ENCODE measurements at places on chromosomes 2 and 18.

GRCh38 chr2:231185050-231185725 lies 13.2 kb upstream of the ARMC9 start:
- peak; percentile 56 for DNase-seq
- no peaks in the 10 kb centered on the region for H3K36me3 ChIP-seq
- H3K4me3 ChIP-seq: no peak overlapping the region
- no peaks in the 10 kb centered on the region for H3K27me3 ChIP-seq
- H3K4me1 ChIP-seq: peaks cover 46% of the 10 kb centered on the region

DNA sequence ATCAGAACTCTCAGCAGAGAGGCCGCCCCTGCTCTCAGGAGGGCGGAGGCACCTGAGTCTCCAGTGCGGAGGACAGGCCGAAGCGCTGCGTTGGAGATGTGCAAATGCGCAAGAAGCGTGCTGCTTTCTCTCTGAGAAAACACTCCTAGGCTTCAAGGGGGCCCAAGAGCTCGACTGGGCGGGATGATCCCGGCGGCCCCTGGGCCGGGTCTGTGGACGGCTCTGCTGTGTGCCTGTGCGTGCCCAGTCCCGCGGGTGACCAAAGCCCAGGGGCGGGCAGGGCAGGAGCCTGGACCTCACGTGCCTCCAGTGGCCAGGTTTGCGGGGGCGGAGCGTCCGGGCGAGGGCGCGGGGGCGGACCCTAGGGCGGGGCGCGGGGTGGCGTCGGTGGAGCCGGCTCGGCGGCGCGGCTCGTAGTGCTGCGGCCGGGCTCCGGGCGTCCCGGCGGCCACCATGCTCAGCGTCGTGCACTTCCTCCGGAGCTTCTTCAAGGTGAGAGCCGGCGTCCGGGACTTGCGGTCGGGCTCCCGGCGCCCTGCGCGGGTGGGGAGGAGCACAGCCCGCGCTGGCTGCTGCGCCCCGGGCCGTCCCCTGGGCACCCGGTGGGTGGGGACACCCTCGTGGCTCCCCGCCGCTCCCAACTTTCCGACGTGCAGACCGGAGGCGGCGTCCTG lies at the start of gene ARHGEF4:
Gene ARHGEF4 (plus strand): TSS at position 414 of the 674 bp plus-strand sequence. CDS start 40 bp downstream, at position 454.
- H3K4me1 ChIP-seq: no peaks in the 10 kb centered on the region
- no peak within 1 kb of the TSS for H3K4me3 ChIP-seq
- no peaks in the 10 kb centered on the region for H3K36me3 ChIP-seq
- peaks cover 23% of the 10 kb centered on the region for H3K27me3 ChIP-seq

DNA sequence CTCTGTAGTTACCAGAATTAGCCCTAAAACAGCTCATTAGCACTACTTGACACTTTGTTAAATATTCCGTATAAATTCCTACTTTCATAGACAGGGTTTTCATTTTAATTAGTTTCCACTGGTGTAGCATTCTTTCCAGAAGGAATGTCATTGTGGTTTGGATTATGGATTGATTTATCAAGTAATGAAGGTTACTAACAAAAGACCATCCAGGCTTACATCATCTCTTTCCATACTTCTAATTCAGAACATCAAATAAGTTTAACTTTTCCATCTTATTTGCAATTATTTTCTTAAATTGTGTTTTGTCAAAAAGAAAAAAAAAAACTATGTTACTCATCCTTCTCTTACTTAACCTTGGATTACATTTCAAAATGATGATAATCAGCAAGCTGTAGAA lies 231.8 kb upstream of the SPOPL start:
- no peaks in the 10 kb centered on the region for H3K27me3 ChIP-seq
- H3K4me1 ChIP-seq: peaks cover 28% of the 10 kb centered on the region
- H3K27ac ChIP-seq: no peak overlapping the region
- H3K36me3 ChIP-seq: no peaks in the 10 kb centered on the region
- H3K4me3 ChIP-seq: no peak overlapping the region
- DNase-seq: no peak

DNA sequence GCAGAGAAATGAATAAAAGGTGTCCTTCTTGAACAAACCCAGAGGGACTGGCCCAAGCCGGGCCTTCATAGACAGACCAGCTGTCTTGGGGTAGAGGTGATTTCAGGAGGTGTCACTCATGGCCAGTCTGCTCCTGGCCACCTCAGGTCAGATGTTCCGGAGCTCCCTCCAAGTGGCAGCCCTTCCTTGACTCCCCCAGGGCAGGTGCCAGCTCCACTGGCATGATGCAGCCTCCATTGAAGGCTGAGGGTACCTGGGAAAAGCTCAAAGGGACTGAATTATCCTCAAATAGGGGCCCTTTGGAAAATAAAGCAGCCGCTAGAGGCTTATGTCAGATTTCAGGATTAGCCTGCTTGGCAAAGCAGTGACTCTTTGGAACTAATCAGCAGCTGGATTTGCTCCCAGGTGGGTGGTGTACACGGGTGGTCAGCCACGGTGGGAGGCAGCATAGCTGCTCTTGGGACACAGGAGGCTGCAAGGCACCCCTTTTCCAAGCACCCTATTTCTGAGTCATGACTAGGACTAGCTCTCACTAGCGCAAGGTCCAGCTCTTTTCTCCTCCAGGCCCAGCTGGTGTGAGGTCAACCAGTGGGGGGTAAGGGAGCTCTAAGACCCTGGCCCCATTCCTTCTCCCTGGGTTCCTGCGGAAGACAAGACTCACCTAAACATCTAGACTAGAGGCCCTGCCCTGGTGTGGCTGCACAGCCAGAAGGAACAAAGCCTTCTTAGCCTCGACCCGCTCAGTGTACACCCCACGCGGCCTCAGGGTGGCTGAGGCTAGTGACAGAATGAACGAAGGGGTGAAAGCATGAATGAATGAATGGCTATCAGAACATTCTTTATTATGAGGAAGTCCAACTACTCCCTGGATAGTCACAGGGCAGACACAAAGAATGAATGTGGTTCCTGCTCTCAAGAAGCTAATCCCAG lies 29.3 kb downstream of the HS1BP3 start:
- no peaks in the 10 kb centered on the region for H3K36me3 ChIP-seq
- H3K4me3 ChIP-seq: no peak overlapping the region
- H3K27me3 ChIP-seq: no peaks in the 10 kb centered on the region
- no peak overlapping the region for H3K27ac ChIP-seq
- peaks cover 17% of the 10 kb centered on the region for H3K4me1 ChIP-seq

DNA sequence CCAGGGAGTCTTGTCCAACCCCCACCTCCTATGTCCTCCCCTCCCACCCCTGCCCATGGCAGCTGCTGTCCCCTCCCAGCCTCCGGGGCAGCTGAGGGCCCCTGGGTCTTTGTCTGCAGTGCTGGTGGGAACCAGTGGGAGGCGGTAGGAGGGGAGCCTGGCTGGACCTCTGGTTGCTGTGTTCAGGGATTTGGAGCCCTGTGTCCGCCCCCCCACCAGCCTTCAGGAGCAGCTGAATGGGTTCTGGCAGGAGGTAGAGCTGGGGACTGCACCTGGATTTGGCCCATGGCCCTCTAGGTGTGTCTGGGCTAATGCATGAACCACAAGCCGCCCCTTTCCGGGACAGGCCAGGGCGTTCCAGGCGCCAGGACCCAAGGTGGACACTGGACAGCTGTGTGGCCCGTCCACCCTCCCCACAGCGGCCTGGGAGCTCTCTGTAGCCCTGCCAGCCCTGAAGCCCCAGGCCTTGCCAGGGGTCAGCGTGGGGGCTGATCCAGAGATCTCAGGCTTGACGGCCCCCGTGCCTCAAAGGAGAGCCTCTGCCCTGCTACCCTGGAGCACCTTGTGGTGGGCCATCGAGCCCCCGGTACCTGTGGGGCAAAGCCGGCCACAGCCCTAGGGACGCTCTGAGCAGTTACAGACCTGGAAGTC lies 25.4 kb downstream of the GPC1 start:
- H3K27me3 ChIP-seq: peaks cover 6% of the 10 kb centered on the region
- no peak overlapping the region for H3K27ac ChIP-seq
- H3K4me1 ChIP-seq: no peaks in the 10 kb centered on the region
- no peaks in the 10 kb centered on the region for H3K36me3 ChIP-seq
- no peak for DNase-seq

DNA sequence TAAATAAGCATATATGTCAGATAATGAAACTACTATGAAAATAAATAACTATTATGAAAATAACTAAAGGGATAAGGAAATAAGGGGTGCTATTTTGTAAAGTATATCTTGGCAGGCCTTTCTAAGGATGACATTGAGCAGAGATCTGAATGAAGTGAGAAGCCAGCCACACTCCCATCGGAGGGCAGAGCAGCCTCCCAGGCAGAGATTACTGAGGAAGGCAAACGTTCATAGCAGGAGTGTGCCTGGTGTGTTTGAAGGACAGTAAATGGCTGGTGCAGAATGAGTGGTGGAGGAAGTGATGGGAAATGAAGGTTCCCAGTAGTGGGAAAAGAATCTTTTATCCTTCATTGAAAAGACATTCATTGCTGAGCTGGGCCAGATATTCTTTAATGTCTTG lies 62.5 kb downstream of the SPHKAP start:
- no peaks in the 10 kb centered on the region for H3K4me1 ChIP-seq
- no peaks in the 10 kb centered on the region for H3K27me3 ChIP-seq
- H3K27ac ChIP-seq: no peak overlapping the region
- H3K36me3 ChIP-seq: no peaks in the 10 kb centered on the region
- H3K4me3 ChIP-seq: no peak overlapping the region

DNA sequence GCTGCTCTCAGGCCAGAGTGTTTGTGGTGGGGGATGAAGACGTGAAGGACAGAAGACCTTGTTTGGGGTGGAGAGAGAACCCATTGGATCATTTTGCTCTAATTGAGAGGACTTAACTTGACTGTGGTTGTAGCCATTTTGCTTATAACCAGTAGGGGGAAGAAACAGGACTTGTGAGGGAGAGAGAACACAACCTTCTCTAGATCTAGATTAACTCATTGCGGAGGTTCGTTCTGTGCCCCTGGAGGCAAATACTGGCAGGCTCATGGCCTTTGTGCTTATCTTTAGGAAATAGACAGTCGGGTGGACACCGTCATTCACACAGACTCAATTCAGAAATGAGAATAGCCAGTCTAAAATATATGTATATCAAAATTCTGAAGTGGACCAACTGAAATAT lies 147.0 kb upstream of the LHCGR start:
- H3K4me1 ChIP-seq: no peaks in the 10 kb centered on the region
- no peaks in the 10 kb centered on the region for H3K27me3 ChIP-seq

GRCh38 chr2:29050591-29050990 lies 23.7 kb downstream of the PCARE start:
- no peak for DNase-seq
- no peaks in the 10 kb centered on the region for H3K27me3 ChIP-seq
- H3K4me3 ChIP-seq: no peak overlapping the region

- H3K36me3 ChIP-seq: no peaks in the 10 kb centered on the region
- no peak for DNase-seq
- H3K4me1 ChIP-seq: no peaks in the 10 kb centered on the region
- H3K27me3 ChIP-seq: no peaks in the 10 kb centered on the region
- H3K27ac ChIP-seq: no peak overlapping the region
- H3K4me3 ChIP-seq: no peak overlapping the region
Observed at GRCh38 chr2:142615876-142616275, 261.6 kb upstream of the KYNU start.

DNA sequence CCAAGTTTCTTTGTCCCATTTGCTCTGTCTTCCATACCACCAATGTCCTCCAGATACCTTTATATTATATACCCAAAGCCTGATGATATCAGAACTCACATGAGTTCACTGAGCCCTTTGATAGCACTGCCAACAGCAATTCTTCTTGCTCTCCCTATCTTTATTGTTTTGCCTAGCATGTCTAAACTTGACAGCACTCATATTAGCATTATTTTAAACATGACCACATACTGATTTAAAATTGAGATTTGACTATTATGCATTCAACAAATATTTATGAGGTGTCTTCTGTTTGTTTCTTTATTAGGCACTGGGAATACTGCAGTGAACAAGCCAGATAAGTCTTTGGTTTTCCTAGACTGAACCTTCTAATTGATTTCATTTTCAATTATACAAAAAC lies 587.3 kb upstream of the GCFC2 start:
- H3K27me3 ChIP-seq: no peaks in the 10 kb centered on the region
- no peak overlapping the region for H3K4me3 ChIP-seq
- H3K36me3 ChIP-seq: no peaks in the 10 kb centered on the region
- DNase-seq: no peak

DNA sequence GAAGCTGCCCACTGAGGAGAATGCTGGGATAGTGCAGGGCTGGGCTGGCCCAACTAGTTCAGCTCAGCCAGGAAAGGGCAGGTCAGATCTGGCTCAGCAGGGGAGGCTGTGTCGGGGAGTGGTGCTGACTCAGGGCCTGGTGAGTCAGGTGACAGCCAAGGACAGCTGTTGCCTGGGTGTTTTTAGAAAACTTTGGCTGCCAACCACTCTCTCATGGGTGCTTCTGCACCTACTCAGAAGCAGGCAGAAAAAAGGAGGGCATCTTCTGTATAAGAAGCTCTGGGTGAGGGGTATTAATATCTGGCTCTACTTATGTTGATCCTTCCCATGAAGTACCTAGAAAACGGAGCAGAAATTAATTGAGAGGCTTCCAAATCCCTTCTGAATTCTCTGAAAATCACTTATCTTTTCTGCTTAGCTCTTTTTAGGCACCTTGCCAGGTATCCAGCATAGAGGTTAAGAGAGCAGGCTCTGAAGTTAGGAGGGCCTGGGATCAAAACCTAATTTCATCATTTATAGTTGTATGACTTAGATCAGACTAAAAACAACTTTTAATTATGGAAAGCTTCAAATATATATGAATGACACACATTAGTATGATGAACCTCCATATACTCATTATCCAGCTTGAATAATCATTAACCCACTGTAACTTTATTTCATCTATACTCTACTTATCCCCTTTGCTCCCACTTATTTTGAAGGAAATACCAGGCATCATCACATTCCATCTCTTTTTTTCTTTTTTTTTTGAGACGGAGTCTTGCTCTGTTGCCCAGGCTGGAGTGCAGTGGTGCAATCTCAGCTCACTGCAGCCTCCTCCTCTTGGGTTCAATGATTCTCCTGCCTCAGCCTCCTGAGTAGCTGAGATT lies 15.5 kb upstream of the RAB10 start:
- no peaks in the 10 kb centered on the region for H3K27me3 ChIP-seq
- H3K27ac ChIP-seq: no peak overlapping the region
- DNase-seq: peak; percentile 52
- H3K4me1 ChIP-seq: peaks cover 7% of the 10 kb centered on the region

DNA sequence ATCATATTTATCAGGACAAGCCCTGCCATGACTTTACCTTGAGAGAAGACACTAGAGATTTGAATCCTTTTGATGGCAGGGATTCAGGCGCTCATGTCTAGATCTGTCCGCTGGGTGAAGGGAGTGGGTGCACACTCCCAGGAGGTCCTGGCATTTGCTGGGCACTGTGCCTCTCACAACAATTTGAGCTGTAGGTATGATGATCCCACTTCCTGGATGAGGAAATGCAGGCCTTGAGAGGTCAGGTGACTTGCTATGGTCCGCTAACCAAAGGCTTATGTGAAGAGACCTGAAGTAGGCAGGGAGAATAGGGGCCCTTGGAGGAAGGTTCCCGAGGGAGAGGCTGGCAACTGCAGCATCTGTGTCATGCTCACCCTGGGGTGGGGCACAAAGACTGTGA lies 206.1 kb downstream of the HAUS1 start:
- no peaks in the 10 kb centered on the region for H3K4me1 ChIP-seq
- H3K27ac ChIP-seq: no peak overlapping the region
- H3K36me3 ChIP-seq: no peaks in the 10 kb centered on the region
